Myometrial cell (primary cell): ENCODE measurements at places on chromosomes 5 and 9. TPM values are rescaled to one million over a fixed set of nuclear protein-coding genes. Genes with fewer than 3 reads are reported as not detected.

BICD2 gene
- total RNA-seq = 25.9 and 26.2 TPM in 2 replicates

FLT4 gene
- 0.18 TPM in 1 of 2 replicates, not detected in the other for total RNA-seq

LCN6 gene
- total RNA-seq = not detected in 2 replicates

JAKMIP2 gene
- 5.2 and 8.3 TPM in 2 replicates for total RNA-seq

CNTFR gene
- total RNA-seq = 0.86 TPM in 1 of 2 replicates, not detected in the other

ACOT12 gene
- 0.18 TPM in 1 of 2 replicates, not detected in the other for total RNA-seq

F12 gene
- 2.8 TPM in 1 of 2 replicates, not detected in the other for total RNA-seq

WNT8A gene
- total RNA-seq = not detected in 2 replicates

AQP7 gene
- not detected in 2 replicates for total RNA-seq

SLC1A3 gene
- not detected in 2 replicates for total RNA-seq

DEPDC1B gene
- total RNA-seq = 9.5 and 11.9 TPM in 2 replicates

RASA1 gene
- total RNA-seq = 26.8 and 32.8 TPM in 2 replicates

LEAP2 gene
- 1.6 TPM in 1 of 2 replicates, not detected in the other for total RNA-seq
